HS-27A (cell line): ENCODE measurements at places on chromosomes 16 and 17.

DNA sequence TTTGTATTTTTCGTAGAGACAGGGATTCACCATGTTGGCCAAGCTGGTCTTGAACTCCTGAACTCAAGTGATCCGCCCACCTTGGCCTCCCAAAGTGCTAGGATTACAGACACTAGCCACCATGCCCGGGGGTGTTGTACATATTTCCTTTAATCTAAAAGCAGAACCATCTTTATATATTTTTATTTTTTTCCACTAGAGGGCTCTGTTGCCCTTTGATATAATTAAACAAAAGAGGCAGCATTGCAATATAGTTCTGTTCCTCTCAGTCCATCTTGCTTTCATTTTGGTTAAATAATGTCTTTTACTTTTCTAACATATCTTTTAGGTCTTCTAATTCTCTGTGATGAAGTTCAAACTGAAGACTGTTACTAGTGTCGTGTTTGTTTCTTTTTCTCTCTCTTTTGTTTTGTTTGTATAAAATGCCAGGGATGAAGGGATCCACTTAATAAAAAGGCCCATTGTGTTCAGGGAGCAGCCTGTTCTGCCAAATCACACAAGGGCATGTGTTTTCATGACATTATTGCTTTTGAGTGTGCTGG lies 23.4 kb downstream of the WWOX start:
- DNase-seq, result peak; percentile 8

GRCh38 chr16:21689107-21689506 lies 25.3 kb downstream of the OTOA start:
- DNase-seq, result no peak

DNA sequence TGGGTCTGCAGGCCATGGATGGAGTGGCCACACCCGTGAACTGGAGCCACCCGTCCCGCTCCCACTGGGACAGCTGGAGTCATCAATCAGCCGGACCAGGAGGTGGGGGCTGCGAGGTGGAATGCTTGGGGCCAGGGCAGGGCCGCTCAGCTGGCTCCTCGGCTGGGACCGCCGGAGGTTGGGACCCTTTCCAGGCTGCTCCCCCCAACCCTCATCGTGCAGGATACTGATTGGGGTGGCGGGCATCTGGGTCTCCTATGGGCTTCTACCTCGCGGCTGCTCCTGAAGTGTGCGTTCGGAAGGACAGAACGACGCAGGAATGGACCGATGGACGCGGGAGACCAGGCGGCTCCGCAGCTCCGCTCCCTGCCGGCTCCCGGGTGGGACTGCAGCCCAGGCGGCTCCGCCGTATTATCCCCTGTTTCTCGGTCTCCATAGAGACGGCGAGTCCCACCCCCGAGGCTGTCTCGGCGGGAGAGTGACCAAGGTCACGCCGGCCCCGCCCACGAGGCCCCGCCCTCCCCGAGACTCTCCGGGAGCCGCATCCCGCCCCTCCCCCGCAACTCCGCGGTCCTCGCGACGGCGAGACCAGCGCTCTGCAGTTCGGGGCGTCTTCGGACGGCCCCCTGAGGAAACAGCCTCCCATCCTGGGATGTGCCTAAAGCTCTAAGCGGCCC lies at the start of gene TPPP3:
TPPP3 (minus strand) TSS at position 388 of the 677 bp plus-strand sequence. CDS start 2,387 bp downstream, outside the sequence.
- no peak for DNase-seq

DNA sequence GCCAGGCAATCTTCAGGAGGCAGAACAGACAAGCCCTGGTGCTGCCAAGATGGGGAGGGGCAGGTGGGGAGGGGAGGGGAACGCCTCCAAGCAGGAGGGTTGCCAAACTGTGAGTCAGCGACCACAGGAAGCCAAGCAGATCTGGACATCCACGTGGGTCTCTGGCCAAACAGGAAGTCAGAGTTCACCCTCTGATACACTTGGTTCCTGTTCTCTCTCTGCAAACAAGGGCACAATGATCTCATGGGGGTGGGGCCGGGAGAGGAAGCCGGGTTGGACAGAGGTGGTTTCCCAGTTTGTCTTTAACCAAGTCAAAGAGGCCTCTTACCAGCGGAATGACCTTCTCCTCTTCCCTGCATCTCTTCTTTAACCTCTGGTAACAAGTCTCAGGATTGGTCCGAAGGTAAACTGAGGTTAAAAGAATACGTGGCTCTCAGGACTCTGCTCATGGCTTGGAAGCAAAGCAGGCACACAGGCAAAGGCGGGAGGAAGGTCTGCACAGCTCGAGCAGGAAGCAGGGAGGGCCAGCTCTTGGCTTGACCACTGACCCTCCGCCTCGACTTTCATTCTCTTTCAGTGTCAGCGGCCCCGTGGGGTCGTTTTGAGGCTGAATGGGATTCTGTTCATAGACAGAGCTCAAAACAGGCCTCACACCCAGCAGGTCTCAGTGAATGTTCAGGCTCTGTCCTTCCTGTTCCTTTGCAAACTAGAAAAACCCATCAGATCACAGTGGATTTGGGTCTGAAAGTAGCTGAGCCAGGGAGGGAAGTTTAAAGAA lies 32.9 kb downstream of the TK2 start:
- peak; percentile 98 for DNase-seq

- DNase-seq, result no peak
Measured at GRCh38 chr16:66304151-66304550, 62.3 kb upstream of the CDH5 start.

GRCh38 chr17:63573634-63574033 lies 23.4 kb downstream of the DCAF7 start:
- DNase-seq, result no peak

DNA sequence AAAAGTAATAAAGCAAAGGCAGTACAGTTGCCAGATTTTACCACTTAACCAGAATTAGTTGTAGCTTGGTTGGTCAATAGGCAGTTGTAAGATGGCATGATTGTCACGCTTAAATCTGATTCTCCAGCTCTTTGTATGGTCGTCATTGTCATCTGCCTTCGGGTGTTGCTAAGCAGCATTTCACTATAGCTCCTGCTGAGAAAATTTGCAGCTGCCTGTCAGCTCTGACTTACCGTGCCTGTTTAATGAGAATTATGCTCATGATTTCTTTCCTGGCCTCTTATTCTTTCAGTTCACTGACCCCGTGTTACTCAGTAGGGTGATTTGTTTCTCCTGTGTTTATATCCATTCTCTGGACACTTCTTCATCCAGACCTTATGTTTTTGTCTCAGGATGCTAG lies 66.7 kb downstream of the TANGO6 start:
- no peak for DNase-seq

DNA sequence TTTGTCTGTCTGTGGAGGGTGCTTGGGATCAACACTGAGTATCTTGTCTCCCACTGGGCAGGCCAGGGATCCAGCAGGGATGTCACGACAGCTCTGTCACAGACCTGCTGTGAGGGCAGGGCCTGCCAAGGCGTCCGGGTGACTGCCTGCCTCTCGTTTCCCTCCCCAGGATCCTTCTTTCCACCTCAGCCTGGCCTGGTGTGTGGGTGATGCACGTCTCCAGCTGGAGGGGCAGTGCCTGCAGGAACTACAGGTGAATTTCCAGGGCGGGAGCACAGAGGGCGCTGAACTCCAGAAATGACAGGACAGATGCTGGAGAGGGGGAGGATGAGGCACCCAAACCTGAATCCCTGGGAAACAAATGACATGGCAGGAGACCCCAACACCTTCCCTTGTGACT lies 6.8 kb upstream of the MMP15 start:
- no peak for DNase-seq

DNA sequence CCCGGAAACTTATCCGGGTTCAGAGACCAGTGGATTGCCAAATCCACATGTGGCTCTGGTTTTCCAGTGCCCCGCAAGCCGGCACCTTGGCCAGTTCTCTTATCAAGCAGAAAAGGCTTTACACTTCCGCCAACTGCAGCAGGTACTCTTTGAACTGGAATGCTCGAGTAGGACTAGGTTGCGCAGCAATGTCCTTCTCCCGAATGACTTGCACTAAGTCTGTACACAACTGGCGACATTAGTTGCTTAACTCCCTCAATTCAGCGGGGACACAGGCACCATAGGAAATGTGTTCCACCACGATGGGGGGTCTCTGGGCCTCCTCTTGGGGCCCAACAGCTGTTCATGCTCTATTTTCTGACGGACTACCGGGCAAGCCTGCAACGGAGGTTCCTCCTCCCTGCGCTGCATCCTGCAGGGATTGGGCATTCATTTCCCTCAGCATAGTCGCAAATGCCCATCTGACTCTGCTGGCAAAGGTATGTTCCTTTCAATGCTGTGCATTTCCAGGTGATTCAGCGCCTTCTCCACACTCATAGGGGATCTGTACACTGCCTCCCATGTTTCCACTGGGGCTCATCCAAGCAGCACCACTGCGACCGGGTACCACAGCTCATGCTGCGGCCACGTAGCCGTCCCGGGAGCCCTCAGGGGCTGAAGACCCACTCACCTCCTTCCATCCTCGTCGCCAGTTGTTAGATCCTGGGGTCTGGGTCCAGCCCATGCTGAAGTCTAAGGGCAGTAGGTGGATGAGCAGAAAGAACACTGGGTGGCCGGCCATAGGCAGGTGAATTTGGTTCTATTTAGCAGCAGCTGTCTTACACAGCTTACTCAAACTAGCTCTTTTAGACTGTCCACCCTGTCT lies 34.2 kb upstream of the APPBP2 start:
- DNase-seq, result no peak

DNA sequence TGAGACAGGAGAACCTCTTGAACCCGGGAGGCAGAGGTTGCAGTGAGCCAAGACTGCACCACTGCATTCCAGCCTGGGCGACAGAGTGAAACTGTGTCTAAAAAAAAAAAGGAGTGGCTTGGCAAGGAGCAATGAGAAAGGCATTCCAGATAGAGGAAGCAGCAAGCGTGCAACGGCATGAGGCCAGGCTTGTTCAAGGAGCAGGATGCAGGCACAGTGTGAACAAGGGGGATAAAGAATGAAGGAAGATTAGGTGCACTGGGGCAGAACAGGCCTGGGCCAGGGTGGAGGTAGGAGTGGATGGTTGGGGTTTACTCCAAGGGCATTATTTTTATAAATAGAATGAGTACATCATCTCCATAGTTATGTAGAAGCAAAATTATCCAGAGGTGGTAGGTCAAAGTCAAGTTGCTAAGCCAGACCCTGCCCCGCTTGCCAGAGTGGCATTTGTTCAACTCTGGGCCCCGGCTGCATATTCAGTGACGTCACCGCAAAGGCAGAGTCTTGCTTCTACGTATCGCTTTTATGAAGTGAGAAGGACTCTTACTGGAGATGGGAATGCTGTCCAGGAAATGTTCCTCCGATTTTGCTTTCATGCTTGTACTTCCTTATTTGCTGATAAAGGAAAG lies 100.2 kb downstream of the KATNIP start:
- DNase-seq, result no peak

DNA sequence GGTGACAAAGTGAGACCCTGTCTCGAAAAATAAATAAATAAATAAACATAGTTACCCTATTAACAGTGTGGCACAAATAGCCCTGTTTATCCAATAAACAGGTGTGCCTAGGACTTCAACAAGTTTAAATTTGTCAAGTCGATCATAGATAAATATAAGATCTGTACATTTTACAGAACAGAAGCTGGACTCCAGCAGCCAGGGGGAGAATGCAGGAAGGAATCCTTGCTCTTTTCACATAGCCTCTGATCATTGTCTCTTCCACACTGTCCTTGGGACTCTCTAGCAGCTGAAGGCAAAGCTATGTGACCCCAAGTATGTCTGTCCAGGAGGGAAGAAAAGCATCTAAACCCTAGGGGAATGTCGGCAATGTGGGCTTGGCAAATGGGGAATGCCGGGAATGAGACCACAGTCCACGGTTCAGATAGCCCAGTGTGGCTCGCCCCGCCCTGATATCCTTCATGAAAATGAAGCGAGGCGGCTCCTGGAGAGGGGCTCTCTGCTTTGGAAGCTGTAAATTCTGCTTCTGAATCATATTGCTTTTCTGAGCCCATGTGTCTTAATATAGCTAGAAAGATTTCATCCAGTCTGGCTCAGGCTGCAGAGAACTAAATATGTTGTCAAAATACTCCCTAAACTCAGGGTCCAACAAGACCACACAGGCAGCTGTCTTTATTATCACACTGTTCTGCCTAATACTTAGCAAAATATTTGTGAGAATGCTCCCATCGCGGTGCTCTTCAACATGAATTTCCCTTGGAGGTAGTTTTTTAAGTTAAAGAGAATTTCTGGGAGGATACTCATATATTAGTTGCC lies 24.9 kb upstream of the GRB2 start:
- DNase-seq, result no peak

GRCh38 chr16:18958621-18959029 lies 25.1 kb upstream of the TMC7 start:
- no peak for DNase-seq

GRCh38 chr16:25679511-25679910 lies 12.2 kb upstream of the HS3ST4 start:
- no peak for DNase-seq

- peak; percentile 17 for DNase-seq
Measured at GRCh38 chr17:64320613-64321553, 57.8 kb upstream of the TEX2 start.

DNA sequence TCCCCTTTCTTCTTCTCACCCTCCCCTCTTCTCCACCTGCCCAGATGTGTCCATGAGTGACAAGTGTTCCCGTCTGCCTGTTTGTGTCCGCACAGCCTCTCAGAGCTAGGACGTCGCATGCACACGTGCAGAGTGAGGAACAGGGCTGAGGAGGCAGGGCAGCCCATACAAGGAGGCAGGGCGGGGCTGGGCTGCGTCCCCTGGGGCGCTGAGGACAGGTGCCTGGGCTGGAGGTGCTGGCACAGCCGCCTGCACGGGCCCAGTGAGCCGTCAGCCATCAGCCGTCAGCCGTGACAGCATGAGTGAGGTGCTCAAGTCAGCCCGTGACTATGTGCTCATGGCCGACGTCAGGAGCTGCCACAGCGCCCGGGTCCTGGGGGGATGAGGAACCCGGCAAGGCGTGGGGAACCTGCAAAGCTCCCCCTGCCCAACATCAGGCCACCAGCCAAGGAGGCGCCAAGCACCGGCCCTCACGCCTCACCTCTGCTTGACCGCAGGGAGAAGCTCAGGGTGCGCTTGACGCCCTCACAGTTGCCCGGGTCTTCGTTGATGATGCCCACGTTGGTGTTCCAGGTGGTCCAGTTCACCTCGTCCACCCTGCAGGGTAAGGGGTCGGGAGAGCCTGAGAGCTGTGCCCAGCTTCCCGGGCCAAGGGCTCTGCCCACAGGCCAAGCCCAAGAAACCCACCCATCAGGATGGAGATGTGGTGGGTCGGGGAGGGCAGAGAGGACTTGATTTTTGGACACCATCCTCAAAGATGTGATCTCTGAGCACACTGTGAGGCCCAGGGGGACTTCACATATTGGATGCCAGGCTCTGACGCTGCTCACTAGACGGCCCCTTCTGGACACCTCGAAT lies 13.7 kb upstream of the TRPV3 start:
- DNase-seq, result no peak

DNA sequence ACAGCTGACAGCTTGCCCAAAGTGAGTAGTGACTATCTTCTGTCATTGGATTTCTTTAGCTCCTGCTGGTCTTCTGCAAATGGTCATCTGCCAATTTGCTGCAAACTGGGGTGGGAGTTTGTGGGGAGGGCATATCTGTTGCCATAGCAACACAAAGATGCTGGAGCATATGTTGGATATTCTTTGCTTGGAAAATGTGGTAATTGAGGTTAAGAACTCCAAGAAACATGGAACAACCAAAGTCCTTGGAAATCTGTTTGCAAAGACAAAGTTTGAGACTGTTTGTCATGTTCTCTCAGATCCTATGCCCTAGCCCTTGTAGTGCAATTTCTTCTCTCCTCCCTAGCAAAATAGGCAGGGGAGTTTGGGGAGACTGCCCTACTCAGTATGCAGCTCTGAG lies 155.3 kb downstream of the PRKCB start:
- DNase-seq, result no peak

GRCh38 chr16:53780051-53780450 lies 76.1 kb downstream of the FTO start:
- no peak for DNase-seq
